Frontal cortex (tissue), 4 donors: ENCODE measurements at places on chromosomes 5 and 9.

GRCh38 chr9:13952906-13953305 is 361.0 kb downstream of the NFIB start:
- no peak for DNase-seq

- no peak for DNase-seq
Measured at GRCh38 chr5:14775857-14776256, 95.7 kb downstream of the ANKH start.

DNA sequence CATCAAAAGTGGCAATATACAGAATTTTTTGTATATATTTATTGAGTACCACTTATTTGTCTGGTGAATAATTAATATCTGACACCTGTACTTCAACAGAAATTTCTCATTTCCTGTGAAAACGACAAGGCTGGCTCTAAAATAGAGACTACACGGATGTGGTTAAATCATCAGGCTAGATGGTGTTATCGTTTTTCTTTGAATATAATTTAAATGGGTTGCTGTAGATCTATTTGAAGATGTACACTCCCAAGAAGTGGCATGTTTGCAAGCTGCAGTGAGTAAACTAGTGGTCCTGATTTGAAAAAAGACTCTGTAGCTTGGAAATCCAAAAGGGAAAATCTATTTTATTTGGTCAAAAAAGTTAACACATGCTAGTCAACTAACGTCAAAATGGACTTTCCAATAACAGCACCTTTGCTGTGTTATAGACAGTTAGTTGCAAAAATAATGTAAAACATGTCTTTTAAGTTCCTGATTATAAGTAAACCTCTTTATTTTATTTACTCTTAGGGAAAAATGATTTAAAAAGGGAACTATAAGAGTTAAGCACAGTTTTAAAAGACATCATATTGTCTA is 13.8 kb downstream of the ST8SIA4 start:
- DNase-seq: no peak

DNA sequence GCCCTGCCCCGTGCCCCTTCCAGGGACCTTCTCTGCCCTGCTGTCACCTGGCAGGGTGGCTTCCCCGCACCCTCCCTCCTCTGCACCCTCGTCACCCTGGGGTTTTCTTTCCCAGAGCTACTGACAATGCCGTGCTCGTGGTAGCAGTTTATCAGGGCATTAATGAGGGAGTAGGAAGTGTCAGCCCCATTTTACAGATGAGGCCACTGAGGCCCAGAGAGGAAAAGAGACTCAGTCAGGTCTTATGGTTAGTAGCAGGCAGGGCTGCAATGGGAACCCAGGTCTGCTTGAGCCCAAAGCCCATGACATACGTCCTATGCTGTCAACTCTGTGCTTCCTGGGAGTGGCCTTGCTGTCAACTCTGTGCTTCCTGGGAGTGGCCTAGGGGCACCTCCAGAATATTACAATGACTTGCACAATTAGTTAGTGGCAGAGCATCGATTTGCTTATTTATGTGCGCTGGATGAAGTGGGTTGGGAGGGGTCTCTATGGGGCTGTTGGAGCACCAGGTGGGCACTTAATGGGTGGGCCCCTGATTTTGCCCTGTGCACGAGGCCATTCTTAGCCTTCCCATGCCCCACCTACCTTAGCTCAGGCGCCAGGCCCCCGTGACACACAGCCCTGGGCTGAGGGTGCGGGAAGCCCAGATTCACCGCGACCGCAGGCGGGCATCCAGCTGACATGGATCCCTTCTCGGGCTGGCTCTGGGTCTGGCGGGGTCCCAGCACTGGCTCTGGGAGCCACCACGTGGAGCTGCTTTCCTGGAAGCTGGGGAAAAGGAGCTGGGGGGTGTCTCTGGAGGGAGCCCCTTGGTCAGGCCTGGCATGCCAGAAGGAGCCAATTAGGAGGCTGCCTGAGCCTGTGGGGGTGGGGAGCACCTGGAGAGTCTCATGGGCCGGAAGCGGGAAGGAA is 82.0 kb upstream of the ORM1 start:
- DNase-seq: no peak

GRCh38 chr9:24552526-24553182 is 7.0 kb upstream of the IZUMO3 start:
- DNase-seq: no peak

GRCh38 chr5:58071566-58071965 is 388.3 kb downstream of the PLK2 start:
- no peak for DNase-seq

GRCh38 chr5:3542158-3542557 is 53.5 kb upstream of the IRX1 start:
- DNase-seq: no peak

- no peak for DNase-seq
Measured at GRCh38 chr5:57494104-57495098, 11.8 kb upstream of the ACTBL2 start.

DNA sequence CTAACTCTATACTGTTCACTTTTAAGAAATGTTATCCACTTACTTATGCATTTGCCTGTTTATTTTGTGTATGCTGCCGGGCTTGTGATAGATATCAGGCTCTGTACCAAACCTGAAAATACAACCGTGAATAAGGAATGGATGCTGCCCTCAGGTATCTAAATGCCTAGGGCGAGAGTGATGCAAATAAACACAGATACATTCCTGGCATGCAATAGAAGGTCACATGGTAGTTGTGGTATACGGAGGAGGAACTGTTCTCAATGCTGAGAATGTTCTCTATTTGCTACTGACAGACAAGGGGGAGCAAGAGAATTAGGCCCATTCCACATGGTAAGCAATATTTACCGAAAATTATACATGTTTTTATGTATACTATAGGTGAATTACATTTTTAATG is 227.8 kb downstream of the ICE1 start:
- no peak for DNase-seq

DNA sequence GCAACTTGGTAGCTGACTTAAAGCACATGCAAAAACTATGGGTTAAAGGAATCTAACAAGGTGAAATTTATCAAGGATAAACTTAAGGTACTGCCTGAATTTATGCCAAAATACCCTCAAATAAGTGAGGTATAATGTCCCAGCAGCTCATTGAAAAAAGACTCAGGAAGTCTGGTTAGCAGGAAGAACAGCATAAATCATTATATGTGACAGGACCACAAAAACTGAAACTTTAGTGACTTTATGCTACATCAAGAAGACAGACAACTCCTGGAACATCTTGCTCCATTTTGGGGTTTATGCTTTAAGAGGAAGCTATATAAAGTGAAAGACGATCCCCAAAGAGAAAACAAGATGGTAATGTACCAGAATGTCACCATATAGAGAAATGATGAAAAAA is 282.4 kb upstream of the ZNF462 start:
- DNase-seq: no peak

- no peak for DNase-seq
Measured at GRCh38 chr5:142428036-142428772, 103.4 kb upstream of the SPRY4 start.

GRCh38 chr5:50958852-50959457 is 292.5 kb downstream of the PARP8 start:
- DNase-seq: no peak

- no peak for DNase-seq
Measured at GRCh38 chr9:34644766-34645314, 1.6 kb upstream of the GALT start.
